Body of pancreas (tissue), 4 donors: ENCODE measurements at places on chromosomes 2 and 18.

- no peak for DNase-seq
These were observed 22.9 kb downstream of the TGIF1 start for GRCh38 chr18:3472681-3473544.

GRCh38 chr18:44729631-44730101 lies 49.0 kb downstream of the SETBP1 start:
- no peak for DNase-seq

GRCh38 chr18:13390196-13390595 lies 171.6 kb downstream of the LDLRAD4 start:
- no peak for DNase-seq

- no peak for DNase-seq
These were observed 673 bp upstream of the SMCHD1 start for GRCh38 chr18:2654928-2655177.

DNA sequence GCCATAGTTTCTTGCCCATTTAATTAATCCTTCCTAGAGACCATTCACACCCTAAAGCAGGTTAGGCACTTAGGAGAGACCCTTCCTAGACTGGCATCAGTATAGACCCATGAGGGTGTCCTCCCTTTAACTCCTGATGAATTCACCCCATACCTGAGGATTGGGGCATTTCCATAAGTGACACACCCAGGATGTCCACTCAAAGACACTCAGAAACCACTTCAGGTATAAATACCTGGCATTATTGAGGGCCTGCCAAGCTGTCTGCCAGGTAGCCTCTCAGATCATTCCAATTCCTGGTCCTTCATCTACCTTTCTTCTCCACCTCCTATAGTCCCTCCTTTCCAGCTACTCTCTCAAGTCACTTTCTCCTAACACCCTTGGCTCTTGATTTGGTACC lies 57.5 kb upstream of the SLC14A2 start:
- DNase-seq, result no peak

DNA sequence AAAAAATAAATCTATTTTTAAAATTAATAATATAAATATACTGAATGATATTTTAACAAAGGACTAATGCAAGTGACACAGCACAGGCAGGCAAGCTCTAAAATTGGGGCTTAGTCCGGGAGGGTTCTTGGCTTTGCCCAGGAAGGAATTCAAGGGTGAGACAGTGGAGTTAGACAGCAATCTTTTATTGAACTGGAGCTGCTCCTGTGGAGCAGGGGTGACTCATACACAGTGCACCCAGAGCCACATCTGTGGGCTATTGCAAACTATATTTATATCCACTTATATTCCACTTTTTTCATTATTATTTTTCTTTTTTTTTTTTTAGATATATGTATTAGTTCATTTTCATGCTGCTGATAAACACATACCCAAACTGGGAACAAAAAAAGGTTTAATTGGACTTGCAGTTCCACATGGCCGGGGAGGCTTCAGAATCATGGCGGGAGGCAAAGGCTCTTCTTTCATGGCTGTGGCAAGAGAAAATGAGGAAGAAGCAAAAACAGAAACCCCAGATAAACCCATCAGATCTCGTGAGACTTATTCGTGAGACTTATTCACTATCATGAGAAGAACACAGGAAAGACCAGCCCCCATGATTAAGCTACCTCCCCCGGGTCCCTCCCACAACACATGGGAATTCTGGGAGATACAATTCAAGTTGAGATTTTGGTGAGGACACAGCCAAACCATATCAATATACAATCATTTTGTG lies 437.1 kb downstream of the BCL11A start:
- DNase-seq, result no peak
